GM19239 (cell line): ENCODE measurements at places on chromosomes 2 and 18.

DNA sequence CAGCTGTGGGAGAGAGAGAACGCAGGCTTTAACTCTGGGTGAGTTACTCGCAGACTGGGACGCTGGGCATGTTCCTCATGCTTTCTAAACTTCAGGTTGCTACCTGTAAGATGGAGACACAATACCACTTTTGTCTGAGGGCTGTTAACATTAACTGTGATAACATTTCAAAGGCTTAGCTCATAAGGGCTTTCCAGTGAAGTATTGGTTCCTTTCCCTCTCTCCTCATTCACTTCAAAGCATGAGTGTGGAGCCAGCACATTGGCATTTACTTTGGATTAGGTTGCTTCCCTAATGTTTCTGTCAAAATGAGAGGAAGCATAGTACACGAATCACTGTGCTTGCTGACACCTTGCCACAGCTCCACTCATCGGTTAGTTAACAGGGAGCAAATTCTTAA lies 30.2 kb downstream of the INSIG2 start:
- no peak for DNase-seq

DNA sequence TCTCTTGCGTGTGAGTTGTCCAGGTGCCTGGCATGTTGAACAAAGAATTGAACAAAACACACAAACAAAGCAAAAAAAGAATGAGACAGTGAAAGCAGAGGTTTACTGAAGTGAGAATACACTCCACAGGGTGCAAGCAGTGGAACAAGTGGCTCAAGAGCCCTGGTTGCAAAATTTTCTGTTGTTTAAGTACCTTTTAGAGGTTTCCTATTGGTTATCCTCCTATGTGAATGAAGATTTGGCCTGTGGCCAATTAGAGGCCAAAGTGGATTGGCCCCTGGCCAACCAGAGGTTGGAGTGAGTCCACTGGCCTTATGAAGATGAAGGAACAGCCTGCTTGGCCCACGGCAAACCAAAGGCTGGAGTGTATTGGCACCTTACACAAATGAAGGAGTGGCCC lies 1188.5 kb upstream of the NRXN1 start:
- no peak for DNase-seq

- no peak for DNase-seq
These were observed 28.4 kb downstream of the E2F6 start for GRCh38 chr2:11437602-11438001.

DNA sequence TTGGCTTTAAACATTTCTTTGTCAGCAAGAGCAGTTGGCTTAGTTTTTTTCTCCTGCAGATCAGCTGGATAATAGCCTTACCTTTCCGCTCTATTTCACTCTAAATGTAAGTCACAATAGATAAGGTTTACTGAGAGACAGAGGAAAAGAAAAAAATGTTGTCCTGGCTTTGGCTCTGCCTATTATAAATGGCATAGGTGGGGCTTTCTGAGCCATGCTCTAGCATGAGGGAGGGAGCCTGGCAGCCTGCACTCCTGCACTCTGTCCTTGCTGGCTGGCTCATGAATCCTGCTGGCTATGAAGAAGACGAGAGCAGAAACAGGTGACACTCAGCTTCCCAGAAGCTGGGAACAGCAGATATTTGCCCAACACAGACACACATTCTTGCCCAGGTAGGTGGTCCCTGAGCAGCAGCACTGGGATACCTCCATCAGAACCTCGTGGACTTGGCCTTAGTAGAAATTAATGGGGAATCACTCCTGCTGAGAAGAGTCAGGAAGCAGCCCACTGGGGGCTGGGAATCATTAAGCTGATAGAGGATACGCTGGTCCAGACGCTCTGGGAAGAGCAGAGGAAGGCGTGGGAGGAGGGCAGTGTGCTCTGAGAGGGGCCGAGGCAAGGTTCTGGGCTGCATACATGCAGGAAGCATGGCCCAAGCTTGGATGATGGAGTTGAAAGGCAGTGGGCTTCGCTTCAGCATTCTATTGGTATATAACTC lies 514.4 kb upstream of the HS6ST1 start:
- no peak for DNase-seq

DNA sequence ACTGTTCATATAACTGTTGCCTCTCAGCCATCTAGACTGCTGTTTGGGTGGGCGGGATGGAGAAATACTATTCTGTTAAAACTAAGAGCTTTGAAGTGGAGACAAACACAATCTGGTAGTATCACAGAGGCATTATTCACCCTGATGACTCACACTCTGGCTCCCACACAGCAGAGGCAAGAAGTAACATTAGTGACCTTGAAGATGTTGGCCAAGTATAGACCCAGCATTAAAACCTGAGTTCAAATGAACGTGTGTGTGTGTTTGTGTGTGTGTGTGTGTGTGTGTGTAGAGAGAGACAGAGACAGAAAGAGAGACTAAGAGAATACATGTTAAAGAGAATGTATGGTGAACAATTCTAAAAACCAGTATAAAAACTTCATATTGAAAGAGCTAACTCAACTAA lies 22.5 kb upstream of the ACVR1 start:
- no peak for DNase-seq

DNA sequence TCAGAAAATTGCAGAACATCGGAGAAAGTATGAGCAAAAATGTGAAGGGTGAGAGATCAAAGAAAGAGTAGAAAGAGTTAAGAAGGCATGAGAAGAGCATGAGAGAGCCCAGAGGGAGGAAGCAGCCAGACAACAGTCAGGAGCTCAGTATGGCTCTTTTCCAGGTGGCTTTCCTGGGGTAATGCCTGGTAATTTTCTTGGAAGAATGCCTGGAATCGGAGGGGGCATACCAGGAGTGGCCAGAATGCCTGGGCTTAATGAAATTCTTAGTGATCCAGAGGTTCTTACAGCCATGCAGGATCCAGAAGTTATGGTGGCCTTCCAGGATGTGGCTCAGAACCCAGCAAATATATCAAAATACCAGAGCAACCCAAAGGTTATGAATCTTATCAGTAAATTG lies 271.8 kb upstream of the TFPI start:
- DNase-seq: no peak

DNA sequence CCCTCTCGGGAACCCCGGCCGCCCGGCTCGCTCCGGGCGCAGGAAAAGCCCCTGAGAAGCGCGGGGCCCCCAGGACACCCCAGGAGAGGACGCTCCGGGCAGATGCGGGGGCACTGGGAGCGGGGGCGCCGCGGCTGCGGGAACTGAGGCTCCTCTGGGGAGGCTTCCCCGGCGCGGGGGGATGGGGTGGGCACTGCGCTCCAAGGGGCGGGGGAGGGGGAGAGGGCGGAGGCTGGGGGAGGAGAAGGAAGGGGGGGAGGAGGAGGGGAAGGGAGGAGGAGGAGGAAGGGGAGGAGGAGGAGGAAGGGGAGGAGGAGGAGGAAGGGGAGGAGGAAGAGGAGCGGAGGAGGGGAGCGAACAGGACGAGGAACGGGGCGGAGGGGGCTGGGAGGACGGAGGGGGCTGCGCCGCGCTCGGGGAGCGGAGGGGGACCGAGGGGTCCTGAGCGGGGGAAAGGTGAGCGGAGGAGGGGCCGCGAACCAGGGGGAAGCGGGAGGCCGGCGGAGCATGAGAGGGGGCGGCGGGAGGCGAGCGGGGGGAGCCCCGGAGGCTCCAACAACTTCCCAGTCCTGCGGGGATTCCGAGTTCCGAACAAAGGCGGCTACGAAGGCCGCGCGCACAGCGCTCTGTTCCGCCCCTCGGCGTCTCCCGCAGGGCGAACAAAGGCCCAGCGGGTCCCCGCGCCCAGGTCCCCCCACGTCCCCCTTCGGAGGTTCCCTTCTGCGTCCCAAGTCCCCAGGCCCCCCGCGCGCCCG lies 742 bp downstream of the PXDN start:
- DNase-seq: no peak

GRCh38 chr2:65018141-65018582 lies 29.0 kb downstream of the SLC1A4 start:
- DNase-seq: no peak

DNA sequence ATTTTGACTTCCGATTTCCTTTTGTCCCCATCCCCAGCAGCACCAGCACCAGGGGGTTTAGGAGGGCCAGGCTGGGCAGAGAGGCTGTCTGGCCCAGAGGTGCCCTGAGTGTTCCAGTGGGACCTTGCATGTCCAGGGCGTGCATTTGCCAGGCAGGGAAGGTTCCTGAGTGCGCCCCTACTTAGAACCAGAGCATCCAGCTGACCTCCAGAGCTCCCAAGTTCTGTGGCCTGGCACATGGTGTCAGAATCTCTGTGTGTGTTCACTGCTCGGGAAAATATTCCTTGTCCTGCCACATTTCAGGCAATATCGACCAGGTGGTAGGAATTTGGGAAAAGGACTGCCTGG lies 5.5 kb downstream of the SIX3 start:
- no peak for DNase-seq

DNA sequence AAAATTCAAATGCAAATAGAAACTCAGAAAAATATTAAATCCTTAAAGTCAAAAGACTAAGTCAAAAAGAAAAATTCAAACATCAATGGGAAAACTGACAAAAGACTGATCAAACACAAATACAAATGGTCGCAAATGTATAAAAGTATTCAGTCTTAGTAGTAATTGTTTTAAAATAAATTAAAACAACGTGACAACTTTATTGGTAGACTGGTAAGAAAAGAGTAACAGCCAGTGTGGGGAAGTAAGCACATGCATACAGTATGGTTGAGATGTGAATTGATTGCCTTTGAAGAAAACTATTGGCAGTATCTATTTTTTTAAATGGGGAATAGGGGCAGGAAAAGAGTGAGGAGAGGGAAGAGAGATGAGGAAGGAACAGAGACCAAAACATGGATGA lies 9.8 kb downstream of the TMEM131 start:
- no peak for DNase-seq

GRCh38 chr2:19861813-19862212 lies 40.0 kb downstream of the TTC32 start:
- no peak for DNase-seq

- DNase-seq: no peak
These were observed 52.5 kb upstream of the CAVIN2 start for GRCh38 chr2:191899410-191899809.

- no peak for DNase-seq
These were observed 516.7 kb upstream of the HS6ST1 start for GRCh38 chr2:128835342-128835855.

GRCh38 chr2:170098626-170099312 lies 79.2 kb upstream of the MYO3B start:
- DNase-seq: no peak

DNA sequence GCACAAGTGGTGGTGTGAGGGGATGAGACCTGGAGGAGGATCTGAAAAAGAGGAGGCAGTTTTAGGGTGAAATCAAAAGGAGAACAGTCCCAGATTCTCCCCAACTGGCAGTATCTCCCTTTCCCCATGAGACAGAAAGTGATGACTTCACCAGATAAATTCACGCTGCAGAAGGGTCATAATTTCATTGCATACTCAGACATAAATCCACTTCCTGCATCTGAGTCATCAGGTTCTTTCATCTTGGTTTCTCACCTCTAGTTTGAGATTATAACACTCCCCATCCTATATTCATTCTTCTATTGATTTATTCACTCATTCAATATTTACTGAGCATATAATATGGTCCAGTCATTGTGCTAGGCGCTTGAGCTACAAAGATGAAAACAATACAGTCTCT lies 64.7 kb downstream of the CCDC148 start:
- no peak for DNase-seq

GRCh38 chr2:104368089-104368488 lies 485.8 kb upstream of the POU3F3 start:
- DNase-seq: no peak

GRCh38 chr18:78740876-78741275 lies 238.7 kb upstream of the SALL3 start:
- DNase-seq: no peak
